Urinary bladder (tissue), 4 donors: ENCODE measurements at places on chromosomes 3 and 15. TPM values are rescaled to one million over a fixed set of nuclear protein-coding genes. Genes with fewer than 3 reads are reported as not detected.

The ITIH1 gene
- total RNA-seq, result not detected

The PLIN1 gene
- 3.6 TPM for total RNA-seq

The TMC3 gene
- total RNA-seq, result 0.95 TPM

The TOPBP1 gene
- 61.5 TPM for total RNA-seq

The CRYBG3 gene
- total RNA-seq, result 67.5 TPM

The SRP14 gene
- total RNA-seq, result 115 TPM

The TRIM42 gene
- total RNA-seq, result not detected

The ANKUB1 gene
- not detected for total RNA-seq

The SPESP1 gene
- total RNA-seq, result 1.2 TPM

DNA sequence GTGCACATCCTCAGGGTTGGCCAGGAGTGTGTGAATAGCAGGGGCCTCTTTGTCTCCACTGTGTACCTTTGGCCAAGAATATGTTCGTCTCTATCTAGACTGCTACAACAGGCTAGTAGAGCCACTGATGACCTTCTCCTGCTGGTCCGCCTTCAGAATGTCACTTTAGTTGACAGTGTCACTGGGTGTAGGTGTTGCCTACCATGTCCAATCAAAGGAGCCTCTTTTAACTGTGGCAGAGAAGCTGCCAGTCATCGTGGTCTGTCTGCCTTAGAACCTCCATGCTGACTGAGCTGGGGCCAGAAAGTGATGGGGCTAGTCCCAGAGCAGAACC lies 40.1 kb downstream of the OXSR1 start:
- no peak for DNase-seq

GRCh38 chr3:51966016-51966415 lies 1.2 kb downstream of the PCBP4 start:
- DNase-seq, result no peak

DNA sequence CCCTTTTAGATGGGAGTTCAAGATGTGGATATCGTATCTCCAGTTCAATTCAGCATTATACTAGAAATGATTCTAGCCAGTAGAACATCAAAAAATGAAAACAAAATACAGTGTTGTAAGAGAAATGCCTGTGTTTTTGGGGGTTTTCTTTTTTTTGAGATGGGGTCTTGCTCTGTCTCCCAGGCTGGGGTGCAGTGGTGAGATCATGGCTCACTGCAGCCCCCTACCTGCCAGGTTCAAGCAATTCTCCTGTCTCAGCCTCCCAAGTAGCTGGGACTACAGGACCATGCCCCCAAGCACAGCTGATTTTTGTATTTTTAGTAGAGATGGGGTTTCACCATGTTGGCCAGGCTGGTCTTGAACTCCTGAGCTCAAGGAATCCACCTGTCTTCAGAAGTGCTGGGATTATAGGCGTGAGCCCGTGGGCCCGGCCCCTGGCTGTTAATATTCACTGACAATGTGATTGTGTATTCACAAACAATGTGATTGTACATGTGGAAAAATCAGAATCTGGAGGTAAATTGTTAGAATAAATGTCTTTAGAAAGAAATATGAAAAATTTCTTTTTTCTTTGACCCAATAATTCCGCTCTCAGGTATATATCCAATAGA lies 59.0 kb downstream of the ARIH1 start:
- no peak for DNase-seq

- no peak for DNase-seq
These were observed 117.5 kb downstream of the OPA1 start for GRCh38 chr3:193710286-193711165.

- DNase-seq, result peak; percentile 45
These were observed at the start of gene LAMB2 for GRCh38 chr3:49132437-49133225. LAMB2 (minus strand) TSS chr3:49133050; CDS start chr3:49132867, 183 bp downstream.

DNA sequence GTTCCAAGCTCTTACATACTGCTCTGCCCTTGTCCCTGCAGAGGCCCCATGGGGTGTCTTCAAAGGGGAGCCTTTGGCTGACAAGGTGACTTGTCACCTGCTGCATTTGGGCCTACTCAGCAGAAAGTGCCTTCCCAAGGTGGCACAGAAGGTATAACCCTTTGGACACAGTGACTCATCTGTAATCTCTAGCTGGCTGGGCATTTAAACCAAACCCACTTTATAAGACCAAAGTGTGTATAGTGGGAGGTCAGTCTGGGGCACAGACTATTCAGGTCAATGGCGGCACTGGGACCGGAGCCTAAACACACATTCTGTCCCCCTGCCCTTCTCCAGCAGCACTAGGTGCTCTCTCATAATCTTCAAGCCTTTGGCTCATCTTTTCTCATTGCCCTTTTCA lies 35.1 kb downstream of the GJD2 start:
- no peak for DNase-seq

- DNase-seq, result no peak
These were observed 132.2 kb downstream of the KLF13 start for GRCh38 chr15:31458596-31459399.

DNA sequence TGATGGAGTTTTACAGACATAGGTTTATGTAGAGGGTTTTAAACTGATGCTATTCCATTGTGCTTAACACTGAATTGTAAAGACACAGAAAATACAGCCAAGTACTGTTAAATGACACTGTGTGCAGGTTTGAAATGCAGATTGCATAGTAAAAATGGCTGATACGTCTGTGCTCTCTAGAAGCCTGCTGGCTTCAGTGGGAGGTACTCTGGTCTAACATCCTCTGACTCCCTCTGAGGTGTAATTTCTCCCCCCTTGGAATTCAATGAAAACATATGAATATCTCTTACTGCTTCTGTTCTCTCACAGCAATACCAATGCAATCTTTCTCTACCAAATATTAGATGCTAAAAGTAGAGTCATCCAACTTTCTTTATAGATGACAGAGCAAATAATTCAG lies 176.6 kb downstream of the SLC9A9 start:
- no peak for DNase-seq

DNA sequence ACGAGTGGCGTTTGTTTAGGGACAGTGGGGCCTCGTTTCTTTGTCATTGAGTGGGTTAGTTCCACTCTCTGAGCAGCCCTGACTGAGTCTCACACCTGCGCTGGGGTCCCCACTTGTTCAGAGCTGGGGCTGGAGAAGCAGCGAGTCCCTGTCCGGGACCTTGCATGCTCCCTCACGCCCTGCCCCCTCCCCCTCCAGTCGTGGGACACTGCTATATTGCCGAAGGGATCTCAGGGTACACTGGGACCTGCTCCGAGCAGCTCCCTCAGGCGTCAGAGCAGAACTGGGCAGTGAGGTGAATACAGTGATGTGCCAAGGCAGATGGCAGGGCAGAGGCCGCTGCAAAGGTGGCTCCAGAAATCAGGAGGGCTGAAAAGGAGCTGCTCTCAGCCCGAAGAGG lies 59.9 kb upstream of the KLF13 start:
- no peak for DNase-seq

- no peak for DNase-seq
These were observed 55.6 kb downstream of the LHFPL4 start for GRCh38 chr3:9497821-9498565.

DNA sequence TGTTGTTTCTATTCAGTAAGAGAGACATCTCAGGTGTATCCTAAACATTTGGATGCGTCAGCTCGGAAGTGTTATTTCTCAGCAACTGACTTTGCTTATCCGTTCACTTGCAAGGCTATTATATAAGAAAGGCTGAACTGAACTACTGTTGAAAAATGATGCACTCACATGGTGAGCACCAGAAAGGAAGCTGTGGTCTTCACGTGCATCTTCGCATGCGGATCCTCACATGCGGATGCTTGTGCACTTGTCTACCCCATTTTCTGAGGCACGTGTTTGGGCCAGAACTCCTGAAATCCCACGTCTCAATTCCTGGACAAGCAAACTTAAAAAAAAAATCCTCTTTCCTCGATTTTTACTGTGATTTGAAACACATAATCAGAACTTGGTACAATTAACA lies 63.2 kb downstream of the PDZRN3 start:
- no peak for DNase-seq

DNA sequence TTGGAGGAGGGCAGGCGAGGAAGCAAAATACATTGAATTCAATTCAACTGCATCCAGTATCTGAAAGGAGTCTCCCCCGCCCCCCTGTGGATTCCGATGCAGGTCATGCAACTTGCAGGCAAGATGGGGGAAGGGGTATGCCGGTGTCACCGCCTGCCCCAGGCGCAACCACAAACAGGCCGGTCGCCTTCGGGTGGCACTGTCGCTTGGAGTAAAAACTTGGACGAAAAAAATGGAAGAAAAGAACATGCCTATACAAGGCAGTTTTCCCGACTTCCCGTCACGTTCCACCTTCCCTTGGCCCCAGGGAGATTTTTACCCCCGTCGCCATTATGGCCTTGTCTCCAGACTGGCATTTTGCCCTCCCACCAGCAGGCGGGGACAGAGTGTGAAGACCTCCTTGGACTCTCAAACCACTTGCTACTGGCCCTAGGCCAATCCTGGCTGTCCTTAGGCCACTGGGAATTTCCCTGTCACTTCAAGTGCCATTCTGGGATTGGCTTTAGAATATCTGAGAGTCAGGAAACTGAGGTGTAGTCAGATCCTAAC lies 1.6 kb upstream of the NTRK3 start:
- no peak for DNase-seq

- DNase-seq, result no peak
These were observed 8.0 kb downstream of the FYCO1 start for GRCh38 chr3:45987368-45988291.

DNA sequence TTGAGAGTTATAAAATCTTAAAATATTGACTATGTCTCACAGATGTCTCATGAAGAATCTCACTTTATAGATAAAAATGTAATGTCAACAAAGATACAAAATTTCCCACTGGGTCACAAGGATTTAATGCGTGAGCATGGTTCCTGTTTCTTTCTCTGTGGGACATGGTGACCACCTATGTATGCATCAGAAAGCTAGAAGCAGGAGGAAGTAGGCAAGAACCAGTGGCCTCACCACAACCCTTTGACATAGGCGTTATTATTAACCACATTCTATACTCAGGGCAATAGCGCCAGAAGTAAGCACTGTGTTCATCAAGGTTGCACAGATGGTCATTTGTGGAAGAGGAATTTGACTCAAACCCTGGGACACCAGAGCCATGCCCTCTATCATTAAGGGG lies 11.7 kb upstream of the ADAMTS17 start:
- no peak for DNase-seq

DNA sequence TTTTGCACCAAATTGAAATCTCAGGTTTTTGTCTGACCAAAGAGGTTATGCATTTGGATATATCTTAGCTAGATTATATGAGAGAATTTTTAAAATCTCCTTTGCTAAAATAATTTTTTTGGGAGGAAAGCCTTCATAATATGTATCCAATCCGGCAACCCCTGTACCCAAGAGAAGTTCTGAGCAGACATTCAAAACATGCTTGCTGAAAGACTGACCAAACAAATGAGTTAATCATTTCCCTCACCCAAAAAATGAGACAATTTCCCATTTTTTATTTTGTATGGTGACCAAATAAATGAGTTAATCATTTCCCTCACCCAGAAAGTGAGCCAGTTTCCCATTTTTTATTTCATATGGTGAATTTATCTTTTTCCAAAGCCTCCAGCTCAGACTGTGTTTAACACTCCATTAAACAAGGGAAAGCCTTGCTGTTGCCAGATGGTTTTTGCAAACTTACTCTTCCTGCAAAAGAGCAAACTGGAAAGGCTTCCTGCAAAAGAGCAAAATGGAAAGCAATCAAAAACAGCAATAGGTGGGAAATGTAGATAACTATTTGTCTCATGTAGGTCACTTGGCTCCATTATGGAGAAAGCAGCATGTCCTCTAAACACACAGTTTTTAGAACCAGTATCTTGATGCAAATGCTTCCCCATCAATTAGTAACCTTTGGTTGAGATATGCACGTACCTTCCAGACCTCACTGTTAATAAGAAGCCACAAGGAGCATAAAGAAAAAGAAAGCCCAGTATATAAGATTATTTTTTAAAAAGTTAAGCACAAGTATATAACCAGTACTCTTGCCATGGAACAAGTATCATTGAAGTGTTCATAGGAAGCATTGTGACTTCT lies 78.4 kb upstream of the OSTN start:
- no peak for DNase-seq

DNA sequence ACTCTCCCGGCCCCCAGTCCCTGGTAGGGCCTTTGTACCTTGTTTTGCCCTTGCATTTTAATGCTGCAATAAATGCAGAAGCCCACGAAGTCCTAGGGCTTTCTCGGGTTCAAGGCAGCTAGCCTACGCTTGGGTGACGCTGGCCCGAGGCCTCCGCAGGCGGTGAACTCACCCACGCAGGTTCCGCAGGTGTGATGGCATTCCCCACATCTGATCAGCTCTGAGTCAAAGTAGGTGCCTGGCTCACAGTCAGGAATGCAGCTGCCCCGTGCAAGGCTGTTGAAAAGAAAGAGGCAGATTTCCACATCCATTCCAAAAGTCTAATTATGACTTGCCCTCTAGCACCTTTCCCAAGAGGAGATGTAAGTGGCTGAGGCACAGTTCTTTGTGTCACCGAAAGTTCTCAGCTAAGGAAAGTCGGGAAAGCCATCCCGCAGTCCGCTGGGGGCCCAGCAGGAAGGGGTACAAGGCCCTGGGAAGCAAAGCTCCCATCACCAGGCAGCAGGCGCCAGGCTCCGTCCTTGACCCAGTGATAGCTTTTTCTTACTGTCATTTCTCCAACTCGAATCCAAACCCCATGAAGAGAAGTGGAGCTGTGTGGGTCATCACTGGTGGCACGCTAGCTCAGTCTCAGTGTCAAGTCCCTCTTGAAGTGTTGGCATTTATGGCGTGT lies 23.2 kb upstream of the SNRPA1 start:
- DNase-seq, result no peak

DNA sequence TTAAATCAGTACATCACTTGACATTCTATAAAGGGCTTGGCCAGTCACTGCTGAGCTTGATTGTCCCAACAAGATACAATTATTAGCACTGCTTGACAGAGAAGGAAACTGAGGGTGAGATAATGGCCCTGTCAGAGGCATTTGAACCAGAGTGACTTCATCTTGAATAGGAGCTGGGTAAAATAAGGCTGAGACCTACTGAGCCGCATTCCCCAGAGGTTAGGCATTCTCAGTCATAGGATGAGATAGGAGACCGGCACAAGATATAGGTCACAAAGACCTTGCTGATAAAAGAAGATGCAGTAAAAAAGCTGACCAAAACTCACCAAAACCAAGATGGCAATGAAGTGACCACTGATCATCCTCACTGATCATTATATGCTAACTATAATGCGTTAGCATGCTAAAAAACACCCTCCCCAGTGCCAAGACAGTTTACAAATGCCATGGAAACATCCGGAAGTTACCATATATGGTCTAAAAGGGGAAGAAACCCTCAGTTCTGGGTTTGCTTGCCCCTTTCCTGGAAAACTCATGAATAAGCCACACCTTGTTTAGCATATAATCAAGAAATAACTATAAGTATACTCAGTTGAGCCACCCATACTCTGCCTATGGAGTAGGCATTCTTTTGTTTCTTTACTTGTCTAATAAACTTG lies 239.1 kb upstream of the SETMAR start:
- no peak for DNase-seq

DNA sequence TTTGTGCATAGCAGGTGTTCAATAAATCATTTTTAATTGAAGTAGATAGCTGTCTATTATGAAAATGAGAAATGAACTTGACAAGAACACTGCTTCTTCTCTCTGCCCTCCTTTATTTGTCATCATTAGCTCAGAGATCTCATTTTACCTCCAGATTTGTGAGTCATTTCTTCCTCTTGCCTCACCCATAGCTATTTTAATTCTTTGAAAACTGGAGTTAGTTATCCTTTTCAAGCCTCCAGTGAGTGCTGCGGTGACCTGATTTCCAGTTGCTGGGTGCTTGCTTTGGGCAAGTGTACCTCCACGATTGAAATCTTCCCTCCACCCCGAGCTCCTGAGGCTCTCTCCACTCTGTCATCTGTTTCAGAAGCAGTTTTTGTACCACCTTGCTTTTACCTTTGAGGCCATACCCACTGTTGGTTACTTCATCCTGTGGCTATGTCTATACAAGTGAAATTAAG lies 114.6 kb downstream of the NFKBIZ start:
- no peak for DNase-seq

GRCh38 chr3:111762537-111762936 lies 96.5 kb upstream of the PHLDB2 start:
- DNase-seq, result no peak
